Fibroblast of lung (primary cell): ENCODE measurements at places on chromosomes 4 and X. TPM values are rescaled to one million over a fixed set of nuclear protein-coding genes. Genes with fewer than 3 reads are reported as not detected.

Gene FGFR3
- under 0.01 and 0.33 TPM in 2 replicates for total RNA-seq

Gene CYBB
- total RNA-seq = under 0.01 TPM in 2 replicates

Gene RNF212
- total RNA-seq = 0.66 and 2.6 TPM in 2 replicates

Gene UCHL1
- 282 and 397 TPM in 2 replicates for total RNA-seq

Gene NEXMIF
- under 0.01 TPM in 1 of 2 replicates, not detected in the other for total RNA-seq

Gene DACH2
- total RNA-seq = 0.51 and 0.99 TPM in 2 replicates

Gene MTNR1A
- not detected in 2 replicates for total RNA-seq

Gene ADGRG4
- not detected in 2 replicates for total RNA-seq

Gene DUSP21
- not detected in 2 replicates for total RNA-seq

Gene RNF150
- 0.51 and 0.66 TPM in 2 replicates for total RNA-seq

Gene HSFX1
- 0.51 and 0.66 TPM in 2 replicates for total RNA-seq

Gene LNX1
- total RNA-seq = 0.51 and 1.3 TPM in 2 replicates

Gene FABP2
- not detected in 2 replicates for total RNA-seq

Gene GRPR
- 0.33 TPM in 1 of 2 replicates, not detected in the other for total RNA-seq

Gene SCML1
- total RNA-seq = 7.7 and 11.4 TPM in 2 replicates

Gene MAGED4
- 26.9 and 31.1 TPM in 2 replicates for total RNA-seq

Gene SLC49A3
- total RNA-seq = 3.9 and 5.1 TPM in 2 replicates

Gene AADAT
- 2.6 and 3.5 TPM in 2 replicates for total RNA-seq

Gene CT45A2
- total RNA-seq = not detected in 2 replicates

Gene EPGN
- 0.26 TPM in 1 of 2 replicates, not detected in the other for total RNA-seq

Gene PCDH11X
- total RNA-seq = 0.17 TPM in 1 of 2 replicates, not detected in the other

Gene CNKSR2
- total RNA-seq = 0.33 and 1.5 TPM in 2 replicates

Gene ITGB1BP2
- 0.51 and 0.66 TPM in 2 replicates for total RNA-seq

Gene GRIA2
- 0.17 TPM in 1 of 2 replicates, not detected in the other for total RNA-seq

Gene CPEB2
- 7.7 and 19.0 TPM in 2 replicates for total RNA-seq

Gene FAM53A
- total RNA-seq = 0.77 and 0.99 TPM in 2 replicates

Gene CLCN4
- 2.1 and 4.0 TPM in 2 replicates for total RNA-seq

Gene RS1
- not detected in 2 replicates for total RNA-seq

Gene AREG
- 1.5 and 2.0 TPM in 2 replicates for total RNA-seq

Gene UCP1
- total RNA-seq = not detected in 2 replicates

Gene FGB
- total RNA-seq = not detected in 2 replicates

Gene TMEM156
- total RNA-seq = 0.17 and 0.26 TPM in 2 replicates

Gene FAM236D
- not detected in 2 replicates for total RNA-seq

Gene FOXR2
- total RNA-seq = not detected in 2 replicates

Gene CLIC2
- total RNA-seq = 6.7 and 11.7 TPM in 2 replicates

Gene C4orf17
- total RNA-seq = not detected in 2 replicates

Gene SOWAHD
- 0.26 and 0.83 TPM in 2 replicates for total RNA-seq

Gene GJB1
- total RNA-seq = not detected in 2 replicates

Gene ZFYVE28
- total RNA-seq = 8.2 and 11.6 TPM in 2 replicates

Gene HOPX
- total RNA-seq = 3.3 and 11.4 TPM in 2 replicates

Gene SMR3B
- total RNA-seq = not detected in 2 replicates

Gene PPP4R3C
- not detected in 2 replicates for total RNA-seq

Gene TMEM150C
- total RNA-seq = 0.77 and 1.2 TPM in 2 replicates

Gene RASGEF1B
- 0.33 and 0.51 TPM in 2 replicates for total RNA-seq

Gene FREM3
- not detected in 2 replicates for total RNA-seq

Gene DCAF12L1
- total RNA-seq = not detected in 2 replicates

Gene SUPT20HL2
- total RNA-seq = not detected in 2 replicates

Gene SLC9B2
- total RNA-seq = 16.9 and 17.5 TPM in 2 replicates

Gene TRIML2
- total RNA-seq = under 0.01 and 0.26 TPM in 2 replicates

Gene TMEM187
- total RNA-seq = 6.4 and 8.3 TPM in 2 replicates

Gene SCLT1
- 10.3 and 16.2 TPM in 2 replicates for total RNA-seq

Gene CCDC149
- 11.0 and 13.9 TPM in 2 replicates for total RNA-seq

Gene HSPA4L
- 8.5 and 10.1 TPM in 2 replicates for total RNA-seq

Gene UGT2B7
- not detected in 2 replicates for total RNA-seq

Gene CSN2
- total RNA-seq = not detected in 2 replicates
